ENCODE measurements at places on chromosomes 4 and X.

GRCh38 chrX:275476-275966 is 5.7 kb upstream of the PLCXD1 start:
- no peak for DNase-seq

DNA sequence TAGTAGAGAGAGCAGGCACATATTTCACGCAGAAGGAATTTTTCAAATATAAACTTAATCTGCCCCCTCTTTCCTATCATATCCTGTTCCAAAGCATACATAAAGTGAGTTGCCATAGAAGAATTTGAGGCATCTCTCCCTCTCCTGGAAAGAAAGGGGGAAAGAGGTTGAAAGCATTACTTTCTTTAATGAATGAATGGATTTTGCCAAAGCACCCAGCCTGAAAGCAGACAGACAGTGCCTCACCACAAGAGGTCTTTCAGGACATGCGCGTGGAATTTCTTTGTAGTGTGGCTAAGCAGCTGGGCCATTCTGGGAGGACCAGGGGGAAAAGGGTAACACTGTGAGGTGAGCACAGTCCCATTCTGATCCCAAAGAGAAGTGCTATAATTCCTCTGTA is 651.4 kb downstream of the IQCM start:
- no peak for DNase-seq

DNA sequence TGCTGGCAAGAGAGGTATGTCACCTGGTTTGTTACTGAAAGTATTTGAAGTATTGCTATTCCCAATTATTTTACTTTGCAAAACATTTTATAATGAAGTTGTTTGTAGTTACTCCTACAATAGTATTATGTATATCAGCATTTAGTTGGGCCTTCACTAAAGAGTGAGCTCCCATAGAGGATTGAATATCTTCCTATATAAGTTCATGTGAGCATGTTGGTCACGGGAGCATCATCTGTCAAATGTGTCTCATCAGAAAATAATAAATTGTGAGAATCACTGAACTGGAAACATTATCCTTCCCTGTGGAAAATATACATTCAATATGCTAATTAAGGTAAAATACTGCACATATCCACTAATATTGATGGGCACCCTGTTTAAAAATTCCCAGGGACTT is 360.1 kb upstream of the ADGRL3 start:
- no peak for DNase-seq

DNA sequence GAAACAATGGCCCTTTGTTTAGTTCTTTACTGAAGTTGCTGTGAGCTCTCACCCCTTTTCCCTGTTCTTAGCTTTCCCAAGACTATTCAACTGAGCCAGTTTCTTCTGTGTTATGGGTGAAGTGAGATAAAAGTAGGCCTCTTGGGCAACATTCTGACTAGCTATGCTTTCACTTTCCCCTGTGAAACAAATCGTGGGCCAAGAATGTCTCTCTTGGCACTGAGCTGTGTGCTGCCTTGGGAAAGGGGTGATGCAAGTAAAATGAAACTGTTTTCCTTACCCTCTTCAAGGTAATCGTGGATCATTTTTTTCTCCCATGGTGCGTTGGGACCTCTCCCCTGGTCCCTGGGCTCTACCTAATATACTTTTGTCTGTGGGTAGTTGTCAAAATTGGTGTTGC is 653.9 kb upstream of the MAGEB2 start:
- DNase-seq, result no peak

DNA sequence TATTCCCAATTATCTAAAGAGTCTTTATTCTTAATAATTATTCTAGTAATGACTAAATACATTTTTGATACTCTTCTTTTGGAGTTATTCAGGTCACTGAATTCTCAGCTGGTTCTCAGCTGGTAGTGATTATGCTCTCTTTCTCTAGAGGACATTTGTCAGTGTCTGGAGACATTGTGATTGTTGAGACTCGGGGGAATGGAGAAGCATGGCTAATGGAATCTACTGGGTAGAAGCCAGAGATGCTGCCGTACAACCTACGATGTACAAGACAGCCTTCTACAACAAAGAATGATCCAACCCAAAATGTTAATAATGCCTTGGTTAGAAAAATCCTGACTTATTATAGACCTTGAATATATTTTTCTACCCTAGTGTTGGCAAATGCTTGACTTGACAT is 149.2 kb upstream of the ANKRD50 start:
- no peak for DNase-seq

DNA sequence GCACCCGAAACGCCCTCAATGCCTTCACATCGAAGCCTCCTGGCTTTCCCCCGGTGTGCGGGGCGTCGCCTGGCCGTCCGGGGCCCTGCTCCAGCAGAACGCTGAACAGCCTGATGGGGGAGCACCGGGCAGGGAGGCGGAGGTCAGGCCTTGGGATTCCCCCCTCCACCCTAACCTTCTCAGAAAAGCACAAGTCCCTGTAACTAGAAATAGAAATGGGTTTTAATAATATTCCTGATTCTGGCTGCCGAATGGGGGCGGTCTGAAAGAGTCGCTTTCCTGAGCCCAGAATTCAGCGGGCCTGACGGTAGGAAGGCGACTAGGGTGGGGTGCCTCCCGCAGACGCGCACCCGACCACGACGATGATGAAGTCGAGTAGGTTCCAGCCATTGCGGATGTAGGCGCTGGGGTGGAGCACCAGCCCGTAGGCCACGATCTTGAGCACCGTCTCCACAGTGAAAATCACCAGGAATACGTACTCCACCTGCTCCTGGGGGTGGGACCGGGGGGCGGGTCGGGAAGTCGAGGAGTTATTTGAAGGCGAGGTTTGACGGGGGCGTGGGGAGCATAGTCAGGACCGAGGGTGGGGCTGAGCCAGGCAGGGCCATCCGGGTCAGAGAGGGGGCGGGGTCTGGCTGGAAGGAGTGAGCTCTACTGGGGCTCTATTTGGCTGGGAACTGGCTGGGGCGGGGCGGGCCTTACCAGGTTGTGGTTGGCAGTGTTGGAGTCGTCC is 2.5 kb downstream of the CACNA1F start:
- DNase-seq, result no peak

DNA sequence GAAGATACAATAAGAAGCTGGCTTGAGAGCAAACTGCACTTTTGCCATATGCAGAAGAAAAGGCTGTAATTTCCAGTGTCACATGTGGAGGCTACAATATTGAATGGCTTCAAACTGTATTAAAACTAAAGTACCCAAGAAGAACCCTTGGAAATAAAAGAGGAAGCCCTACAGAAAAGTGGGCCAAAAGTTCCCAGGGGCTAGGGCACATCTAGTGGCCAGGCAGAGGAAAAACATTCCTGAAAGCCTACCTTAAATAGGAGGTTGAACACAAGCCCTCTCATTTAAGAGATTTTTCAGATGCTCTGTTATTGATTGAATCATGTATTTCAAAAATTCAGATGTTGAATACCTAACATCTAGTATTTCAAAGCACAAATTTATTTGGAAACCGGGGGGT is 40.6 kb upstream of the PRDX4 start:
- DNase-seq, result no peak

GRCh38 chr4:144575181-144575580 is 70.8 kb upstream of the HHIP start:
- DNase-seq, result no peak

GRCh38 chr4:166274136-166274761 is 401.2 kb downstream of the TLL1 start:
- DNase-seq, result no peak

GRCh38 chr4:176205299-176205698 is 9.9 kb upstream of the SPATA4 start:
- no peak for DNase-seq

GRCh38 chrX:12970691-12971202 is 4.2 kb upstream of the TMSB4X start:
- no peak for DNase-seq

Measured in NCI-H2029 treated with DMSO at 0.1 percent for 48 hours (cell line).